ENCODE measurements at places on chromosomes 7 and 10.

- DNase-seq = peak; percentile 6
These were observed 5.9 kb downstream of the PGAM2 start for GRCh38 chr7:44059219-44060090.

DNA sequence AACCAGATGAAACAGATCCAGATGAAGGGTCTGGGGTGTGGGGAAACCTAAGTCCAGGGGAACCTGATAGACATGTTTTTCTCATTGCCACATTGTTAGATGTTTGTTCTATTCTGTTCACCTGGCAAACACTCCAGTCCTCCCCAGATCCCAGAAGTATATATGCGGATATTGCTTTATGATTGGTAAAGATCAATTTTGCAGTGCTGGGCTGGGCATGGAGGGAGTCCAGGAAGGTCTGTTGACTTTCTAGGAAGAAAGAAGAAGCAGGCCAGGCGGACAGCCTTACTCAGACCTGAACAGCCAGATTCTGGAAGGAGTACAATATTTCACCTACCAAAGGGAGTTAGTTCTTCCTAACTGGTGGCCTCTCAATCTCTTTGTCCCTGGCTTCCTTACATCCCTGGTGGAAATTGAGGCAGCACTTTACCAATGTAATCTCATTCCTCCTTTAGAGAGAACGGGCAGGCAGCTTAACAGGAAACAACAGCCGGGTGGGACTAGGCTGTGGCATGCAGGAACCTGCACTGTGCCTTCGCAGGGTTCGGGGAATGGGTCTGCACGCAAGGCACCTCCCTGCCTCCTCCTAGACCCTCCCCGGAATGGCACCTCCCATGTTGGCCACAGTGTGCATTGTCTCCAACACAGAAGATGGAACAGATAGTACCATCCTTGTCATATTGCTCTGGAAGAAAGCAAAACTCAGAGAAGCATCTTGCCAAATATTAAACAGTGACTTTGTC lies 930 bp downstream of the GIMAP6 start:
- no peak for DNase-seq

DNA sequence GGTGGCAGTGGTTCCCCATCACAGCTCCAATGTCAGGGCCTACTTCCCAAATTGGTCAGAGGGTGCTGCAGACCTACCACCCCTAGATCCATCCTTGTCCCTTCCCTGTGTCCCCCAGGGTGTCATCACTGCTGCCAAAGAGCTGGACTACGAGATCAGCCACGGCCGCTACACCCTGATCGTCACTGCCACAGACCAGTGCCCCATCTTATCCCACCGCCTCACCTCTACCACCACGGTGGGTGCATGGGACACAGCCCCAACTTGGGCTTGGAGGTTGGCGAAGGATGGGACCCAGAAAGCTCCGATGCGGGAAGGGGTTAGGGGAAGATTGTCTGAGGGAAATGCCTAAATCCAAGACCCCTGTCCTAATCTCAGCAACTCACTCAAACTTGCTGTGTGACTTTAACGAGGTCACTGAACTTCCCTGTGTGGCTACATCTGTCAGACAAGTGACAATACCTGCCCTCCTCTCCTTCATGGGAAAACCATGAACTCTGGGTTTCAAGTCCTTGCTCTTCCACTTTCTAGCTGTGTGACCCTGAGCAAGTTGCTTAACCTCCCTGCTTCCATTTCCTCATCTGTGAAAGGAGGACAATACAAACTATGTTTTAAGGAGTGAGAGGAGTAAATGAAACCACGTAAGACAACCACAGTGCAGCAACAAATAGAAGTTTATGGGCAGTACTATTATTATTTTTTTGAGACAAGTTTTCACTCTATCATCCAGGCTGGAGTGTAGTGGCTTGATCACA lies 4.9 kb upstream of the VSIR start:
- no peak for DNase-seq

DNA sequence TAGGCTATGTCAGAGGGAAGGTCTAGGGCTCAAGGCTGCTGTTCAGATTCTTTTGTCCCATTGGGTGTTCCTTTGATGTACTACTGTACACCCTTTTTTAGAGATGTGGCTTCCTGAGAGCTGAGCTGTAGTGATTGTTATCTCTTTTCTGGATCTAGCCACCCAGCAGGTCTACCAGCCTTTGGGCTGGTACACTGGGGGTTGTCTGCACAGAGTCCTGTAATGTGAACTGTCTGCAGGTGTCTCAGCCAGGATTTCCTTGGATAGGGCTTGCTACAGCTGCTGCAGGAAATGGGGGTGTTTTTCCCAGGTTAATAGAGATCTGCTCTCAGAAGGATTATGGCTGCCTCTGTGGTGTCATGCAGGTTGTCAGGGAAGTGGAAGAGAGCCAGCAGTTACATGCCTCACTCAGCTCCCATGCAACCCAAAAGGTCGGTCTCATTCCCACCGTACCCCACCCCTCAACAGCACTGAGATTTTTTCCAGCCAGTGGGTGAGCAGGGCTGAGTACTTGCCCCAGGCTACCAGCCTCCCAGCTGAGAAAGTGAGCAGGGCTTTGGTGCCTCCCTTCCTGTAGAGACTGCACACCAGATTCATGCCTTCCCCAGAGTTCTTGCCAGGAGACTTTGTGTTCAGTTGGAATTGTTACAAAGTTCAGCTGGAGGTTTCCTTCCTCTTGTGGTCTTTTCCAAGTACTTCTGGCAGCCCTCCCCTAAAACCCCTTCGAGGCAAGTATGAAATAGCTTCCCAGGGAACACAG lies 63.3 kb downstream of the ZNF107 start:
- no peak for DNase-seq

GRCh38 chr10:96395931-96396877 lies 37.4 kb upstream of the OPALIN start:
- DNase-seq = peak; percentile 44

GRCh38 chr10:5975641-5976473 lies 1.5 kb downstream of the IL15RA start:
- no peak for DNase-seq

DNA sequence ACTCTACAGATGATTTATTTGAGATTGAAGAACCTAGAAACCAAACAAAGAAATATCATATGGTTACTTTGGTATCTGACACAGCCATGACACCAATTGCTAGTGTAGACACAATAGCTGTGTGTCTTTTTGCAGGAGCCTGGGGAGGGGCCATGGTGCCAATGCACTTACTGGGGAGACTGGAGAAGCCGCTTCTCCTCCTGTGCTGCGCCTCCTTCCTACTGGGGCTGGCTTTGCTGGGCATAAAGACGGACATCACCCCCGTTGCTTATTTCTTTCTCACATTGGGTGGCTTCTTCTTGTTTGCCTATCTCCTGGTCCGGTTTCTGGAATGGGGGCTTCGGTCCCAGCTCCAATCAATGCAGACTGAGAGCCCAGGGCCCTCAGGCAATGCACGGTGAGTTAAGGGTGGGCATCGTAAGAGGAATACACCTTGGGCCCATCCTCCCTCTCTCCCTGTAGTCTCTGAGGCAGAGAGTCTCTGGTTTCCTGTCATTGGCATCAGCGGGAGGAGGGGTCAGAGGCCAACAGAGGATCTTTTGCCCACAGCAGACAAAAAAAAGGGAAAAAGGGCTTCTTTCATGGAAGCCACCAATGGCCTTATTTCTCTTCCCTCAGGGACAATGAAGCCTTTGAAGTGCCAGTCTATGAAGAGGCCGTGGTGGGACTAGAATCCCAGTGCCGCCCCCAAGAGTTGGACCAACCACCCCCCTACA lies 1.2 kb downstream of the TMEM139 start:
- DNase-seq = no peak

GRCh38 chr10:100987685-100988049 lies 324 bp downstream of the TWNK start:
- DNase-seq = no peak

DNA sequence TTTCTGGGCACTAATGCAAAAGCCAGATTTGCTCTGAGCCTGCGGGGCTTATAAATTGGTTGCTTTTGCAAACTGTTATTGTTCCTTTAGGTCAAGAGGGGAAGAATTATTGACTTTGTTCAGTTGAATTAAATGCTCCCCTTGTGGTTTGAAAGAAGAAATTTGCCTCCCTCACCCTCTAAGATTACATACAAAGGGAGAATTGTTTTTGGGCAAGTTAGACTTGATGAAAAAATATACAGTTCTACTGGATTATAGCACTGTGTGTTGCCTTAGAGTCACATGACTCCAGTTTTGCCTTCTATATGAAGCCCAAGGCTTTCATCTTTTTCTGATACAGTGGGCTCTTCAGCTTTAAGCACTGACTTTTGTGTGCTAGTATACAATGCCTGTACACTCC lies 1265.8 kb upstream of the LRRTM3 start:
- DNase-seq = no peak

DNA sequence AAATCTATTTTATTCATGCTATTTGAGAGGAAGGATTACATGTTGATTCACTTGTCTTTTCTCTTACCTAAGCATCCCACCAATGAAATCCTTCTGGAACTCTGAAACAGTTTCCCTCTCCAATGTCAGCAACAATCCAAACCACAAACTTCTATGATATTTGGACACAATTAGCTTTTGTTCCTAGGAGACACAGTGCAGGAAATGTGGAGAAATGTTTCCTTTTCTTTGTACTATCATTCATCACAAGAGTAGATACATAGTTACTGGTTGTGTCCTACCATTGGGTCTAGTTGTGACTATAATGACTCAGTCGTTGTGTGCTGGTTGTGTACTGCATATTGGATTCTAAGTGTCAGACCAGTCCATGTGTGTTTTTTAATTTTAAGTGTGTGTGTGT lies 156.8 kb upstream of the MAGI2 start:
- no peak for DNase-seq

- DNase-seq = no peak
These were observed 10.3 kb upstream of the AOC1 start for GRCh38 chr7:150842018-150842417.

DNA sequence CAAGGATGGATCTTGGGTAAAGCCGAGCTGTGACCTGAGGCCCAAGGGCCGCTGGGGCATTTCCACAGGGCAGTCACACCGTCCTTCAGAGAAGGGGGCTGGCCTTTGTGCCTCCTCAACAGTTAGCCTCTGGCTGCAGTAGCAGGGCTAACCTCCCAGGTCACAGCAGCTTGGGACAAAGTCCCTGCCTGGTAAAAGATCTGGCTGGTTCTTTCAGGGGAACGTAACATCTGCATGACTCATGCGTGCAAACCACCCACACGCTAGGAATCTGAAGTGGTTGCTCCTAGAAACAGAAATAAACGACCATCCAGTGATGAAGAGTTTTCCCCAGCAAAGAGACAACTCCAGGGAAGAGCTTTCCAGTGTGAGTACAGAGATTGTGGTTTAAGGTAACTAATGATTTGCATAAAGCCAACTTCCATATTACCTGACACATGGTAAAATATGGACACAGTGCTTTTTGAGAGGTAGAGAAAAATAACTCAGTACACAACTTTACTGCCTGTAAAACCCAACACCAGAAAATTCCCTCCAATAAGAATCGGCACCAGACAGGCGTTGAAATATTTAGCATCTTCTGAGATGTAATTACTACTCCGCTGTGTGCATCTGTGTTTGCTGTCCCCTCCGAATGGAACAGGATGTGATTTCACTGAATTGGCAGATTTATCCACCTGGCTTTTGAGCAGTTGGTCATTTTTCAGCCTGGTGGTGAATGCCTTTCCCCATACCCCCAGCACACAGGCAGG lies 84.9 kb upstream of the ADRB1 start:
- DNase-seq = no peak

GRCh38 chr7:105487579-105488571 lies 34.2 kb downstream of the PUS7 start:
- DNase-seq = no peak

DNA sequence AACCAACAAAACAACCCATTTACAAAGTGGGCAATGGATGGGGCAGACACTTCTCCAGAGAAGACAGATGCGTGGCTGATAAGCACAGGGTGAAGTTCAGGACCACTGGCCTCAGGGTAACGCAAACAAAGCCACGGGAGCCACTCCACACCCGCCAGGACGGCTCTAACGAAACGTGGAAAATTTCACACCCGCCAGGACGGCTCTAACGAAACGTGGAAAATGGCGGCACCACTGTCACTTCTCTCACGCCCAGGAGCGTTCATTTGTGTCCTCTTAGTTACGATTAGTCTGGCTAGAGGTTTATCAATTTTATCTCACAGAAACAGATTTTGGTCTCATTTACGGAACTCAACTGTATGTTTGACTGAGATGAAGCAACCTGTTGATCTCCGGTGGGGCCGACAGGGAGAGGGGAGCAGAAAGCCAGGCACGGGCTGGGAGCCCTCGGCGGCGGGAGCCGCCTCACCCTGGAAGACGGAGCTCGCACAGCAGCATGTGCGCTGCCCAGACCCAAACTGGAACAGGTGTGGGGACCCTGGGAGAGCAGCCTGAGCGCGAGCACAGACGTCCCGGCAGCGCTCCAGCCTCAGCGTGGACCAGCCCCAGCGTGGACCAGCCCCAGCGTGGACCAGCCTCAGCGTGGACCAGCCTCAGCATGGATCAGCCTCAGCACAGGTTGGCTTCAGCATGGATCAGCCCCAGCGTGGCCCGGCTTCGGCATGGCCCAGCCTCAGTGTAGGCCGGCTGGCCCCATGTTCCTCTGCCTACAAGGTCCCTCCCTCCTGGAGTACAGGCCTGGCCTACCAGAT lies 243.5 kb downstream of the MAD1L1 start:
- no peak for DNase-seq

GRCh38 chr10:47114680-47115186 lies 185.3 kb upstream of the GDF10 start:
- DNase-seq = no peak

GRCh38 chr7:121510302-121510701 lies 114.2 kb upstream of the FAM3C start:
- DNase-seq = no peak

DNA sequence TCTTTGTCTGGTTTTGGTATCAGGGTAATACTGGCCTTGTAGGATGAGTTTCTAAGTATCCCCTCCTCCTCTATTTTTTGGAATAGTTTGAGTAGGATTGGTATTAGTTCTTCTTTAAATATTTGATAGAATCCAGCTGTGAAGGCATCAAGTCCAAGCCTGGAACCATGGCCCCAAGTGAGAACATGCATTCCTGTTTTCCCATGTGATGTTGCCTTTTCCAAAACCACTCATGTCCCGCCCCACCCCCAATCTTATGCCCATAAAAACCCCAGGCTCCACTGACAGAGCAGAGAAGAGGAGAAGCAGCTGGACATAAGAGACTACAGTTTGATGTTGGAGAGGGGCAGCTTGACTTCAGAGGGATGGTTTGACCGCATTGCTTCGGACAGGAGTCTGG lies 71.2 kb downstream of the MINPP1 start:
- no peak for DNase-seq

DNA sequence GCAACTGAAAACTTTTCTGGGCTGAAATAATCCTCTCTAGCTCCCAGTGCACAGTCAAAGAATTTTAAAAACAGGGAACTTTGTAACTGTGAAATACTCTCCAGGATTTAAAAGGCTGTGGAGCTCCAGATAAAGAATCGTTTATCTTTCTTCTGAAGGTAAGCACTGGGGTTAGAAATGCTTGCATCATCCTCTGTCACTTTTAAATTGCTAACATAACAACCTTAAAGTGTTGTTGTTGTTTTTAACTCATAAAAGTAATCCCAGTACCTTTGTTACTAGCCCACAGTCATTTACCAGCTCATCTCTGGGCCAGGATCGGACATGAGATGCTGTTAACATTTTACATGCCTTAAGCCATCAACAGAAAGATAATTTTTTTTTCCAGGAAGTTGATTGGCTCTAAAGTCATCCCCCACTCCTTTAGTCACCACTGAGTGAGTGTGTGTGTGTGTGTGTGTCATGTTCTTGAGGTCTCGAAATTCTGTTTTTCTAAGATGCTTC lies at the start of gene SLC39A12:
Gene SLC39A12 (plus strand): TSS at position 51 of the 504 bp plus-strand sequence. CDS start 1,359 bp downstream, outside the sequence.
- DNase-seq = no peak

GRCh38 chr7:5711409-5711808 lies 70.1 kb downstream of the RNF216 start:
- no peak for DNase-seq

GRCh38 chr7:102418592-102418991 lies 14.8 kb upstream of the ORAI2 start:
- DNase-seq = no peak
